COLO829 (cell line): ENCODE measurements at places on chromosomes 5 and 9.

DNA sequence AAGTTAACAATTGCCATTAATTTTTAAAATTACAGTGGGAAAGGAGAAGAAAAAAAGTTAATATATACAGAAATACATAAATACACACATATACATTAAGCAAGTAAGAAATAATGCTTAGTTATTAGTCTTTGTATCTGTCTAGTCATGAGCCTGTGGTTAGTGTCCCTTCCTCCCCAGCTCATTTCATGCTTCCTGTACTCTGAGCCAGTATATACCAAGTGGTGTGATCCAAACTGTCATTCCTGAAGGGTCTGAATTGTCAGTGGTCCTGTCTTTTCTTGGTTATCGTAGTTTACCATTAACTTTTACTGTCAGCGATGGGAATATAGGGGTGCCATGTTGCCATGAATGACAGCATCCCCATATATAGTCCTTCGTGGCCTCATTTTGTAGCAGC lies 24.2 kb upstream of the STOM start:
- DNase-seq, result no peak

DNA sequence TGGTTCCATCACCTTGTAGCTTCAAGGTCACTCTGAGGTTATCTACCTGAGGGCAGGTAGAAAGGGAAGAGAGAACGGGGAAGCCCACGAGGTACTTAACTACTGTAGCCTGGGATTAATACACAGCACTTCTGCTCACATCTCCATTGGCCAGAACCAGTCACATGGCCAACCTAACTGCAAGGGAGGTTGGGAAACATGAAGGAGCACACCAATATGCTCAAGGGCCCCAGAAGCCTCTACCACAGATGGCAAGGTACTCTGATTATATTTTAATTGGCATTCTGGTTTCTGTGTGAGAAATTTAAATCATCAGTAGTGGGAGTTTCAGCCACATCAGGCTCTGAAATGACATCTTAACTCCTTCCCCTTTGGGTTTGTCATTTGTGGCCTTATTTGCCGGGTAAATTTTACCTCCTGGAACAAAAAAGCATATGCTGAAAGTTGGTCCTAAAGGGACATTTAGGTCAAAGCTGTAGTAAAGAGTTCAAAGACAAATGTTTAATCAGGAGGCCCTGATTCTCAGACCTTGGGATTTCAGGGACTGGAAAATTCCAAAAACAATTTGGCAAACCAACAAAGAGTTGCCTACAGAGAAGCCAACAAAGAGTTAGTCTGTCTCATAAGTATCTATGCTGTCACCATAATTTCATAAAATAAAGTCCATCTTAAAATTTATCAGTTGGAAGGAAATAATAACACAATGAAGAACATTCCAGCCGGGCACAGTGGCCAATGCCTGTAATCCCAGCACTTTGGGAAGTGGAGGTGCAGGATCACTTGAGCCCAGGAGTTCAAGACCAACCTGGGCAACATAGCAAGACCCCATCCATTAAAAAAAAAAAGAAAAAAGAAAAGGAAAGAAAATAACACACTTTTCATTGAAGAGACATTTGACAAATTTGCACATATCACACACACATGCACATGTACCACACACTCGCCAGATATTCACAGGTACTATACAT lies 13.8 kb upstream of the MVB12B start:
- DNase-seq, result no peak

DNA sequence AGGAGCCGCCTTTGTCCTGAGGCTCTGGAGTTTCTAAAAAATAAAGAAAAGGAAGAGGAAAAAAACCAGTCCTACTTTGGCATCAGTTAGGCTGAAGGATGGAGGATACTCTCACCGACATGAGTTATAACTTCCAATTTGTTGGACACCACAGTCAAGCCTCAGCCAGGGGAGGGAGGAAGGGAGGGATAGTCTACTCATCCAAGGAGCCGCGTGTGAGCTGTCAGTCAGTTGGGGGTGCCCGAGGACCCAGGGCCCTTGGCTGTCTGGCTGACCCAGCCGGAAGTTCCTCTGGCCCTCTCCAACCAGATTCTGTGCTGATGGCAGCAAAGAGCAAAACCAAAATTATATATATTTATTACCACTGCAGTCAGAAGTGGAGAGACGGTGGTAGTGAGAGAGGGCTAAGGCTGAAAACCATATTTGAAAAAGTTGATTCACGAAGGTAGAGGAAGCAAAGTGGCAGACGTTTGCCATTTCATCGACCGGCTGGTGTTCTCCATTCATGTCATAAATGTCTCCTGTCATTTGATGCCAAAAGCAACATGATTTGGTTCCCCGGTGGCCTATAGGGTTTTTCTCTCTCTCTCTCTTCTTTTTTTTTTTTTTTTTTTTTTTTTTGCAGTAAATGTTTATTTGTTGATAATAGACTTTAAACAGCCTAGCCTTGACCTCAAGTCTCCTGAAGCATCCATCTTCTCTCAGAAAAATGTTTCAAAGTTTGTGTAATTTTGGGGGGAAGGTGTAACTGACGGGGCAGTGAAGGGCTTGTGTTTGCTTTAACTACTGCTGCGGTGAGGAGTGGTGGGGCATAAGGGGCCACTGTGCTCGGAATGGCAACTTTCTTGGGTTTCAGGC lies 7.6 kb downstream of the LMX1B start:
- no peak for DNase-seq

DNA sequence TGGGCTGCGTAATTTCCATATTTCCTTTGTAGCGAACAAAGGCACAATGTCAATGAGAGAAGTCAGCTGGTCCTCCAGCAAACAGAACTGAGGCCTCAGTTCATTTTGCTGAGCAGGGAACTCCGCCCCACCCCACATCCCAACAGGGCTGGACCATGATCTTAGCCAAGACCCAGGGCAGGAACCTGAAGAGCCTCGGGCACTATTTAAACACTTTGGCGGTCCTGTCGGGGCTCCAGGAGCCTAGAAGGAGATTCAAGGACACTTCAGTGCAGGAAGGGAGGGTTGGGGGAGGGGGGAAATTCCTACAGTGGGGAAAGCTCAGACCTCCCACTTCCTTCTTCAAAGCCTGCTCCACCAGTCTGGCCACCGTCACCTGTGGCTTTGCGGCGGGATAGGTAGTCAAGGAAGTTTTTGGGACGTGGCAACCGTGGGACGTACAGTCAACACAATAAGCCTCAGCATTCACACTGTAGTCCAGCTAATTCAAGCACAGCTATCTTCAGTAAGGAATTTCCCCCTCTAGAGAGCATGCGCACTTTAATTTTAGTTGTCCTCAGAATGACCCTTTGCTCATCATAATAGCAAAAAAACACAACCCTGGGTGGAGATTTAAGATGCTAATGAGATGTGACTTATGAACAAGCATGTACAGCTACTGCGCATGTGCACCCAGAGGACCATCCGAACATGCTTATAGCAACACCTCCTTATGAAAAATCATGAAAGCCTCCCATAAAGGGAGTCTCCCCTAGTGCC lies 30.9 kb downstream of the S1PR3 start:
- no peak for DNase-seq

GRCh38 chr9:82880336-82881050 lies 182.4 kb downstream of the RASEF start:
- DNase-seq, result no peak

DNA sequence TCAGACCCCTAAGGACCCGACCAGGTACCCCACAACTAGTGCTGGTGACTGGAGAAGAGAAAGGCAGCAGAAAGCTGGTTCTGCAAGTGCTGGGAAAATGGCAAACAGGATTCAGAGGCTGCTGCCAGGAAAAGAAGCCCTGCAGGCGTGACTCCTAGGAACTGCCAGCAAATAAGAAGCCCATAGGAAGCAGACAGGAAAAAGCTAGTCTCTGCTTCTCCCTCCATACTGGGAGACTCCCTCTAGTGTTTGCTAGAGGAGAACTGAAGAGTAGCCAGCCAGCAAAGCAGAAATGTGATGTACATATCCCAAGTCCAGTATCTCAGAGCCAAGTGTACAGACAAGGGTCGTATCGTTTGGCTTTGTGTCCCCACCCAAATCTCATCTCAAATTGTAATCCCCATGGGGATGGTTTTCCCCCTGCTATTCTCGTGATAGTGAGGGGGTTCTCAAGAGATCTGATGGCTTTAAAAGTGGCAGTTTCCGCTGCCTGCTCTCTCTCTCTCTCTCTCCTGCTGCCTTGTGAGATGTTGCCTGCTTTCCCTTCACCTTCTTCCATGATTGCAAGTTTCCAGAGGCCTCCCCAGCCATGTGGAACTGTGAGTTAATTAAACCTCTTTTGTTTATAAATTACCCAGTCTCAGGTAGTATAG lies 38.1 kb upstream of the TUSC1 start:
- peak; percentile 58 for DNase-seq

- DNase-seq, result no peak
Measured at GRCh38 chr5:14036947-14037346, 92.5 kb upstream of the DNAH5 start.

GRCh38 chr5:128378632-128379031 lies 159.4 kb downstream of the FBN2 start:
- DNase-seq, result no peak

- no peak for DNase-seq
Measured at GRCh38 chr9:68727636-68728035, 22.6 kb downstream of the PIP5K1B start.

DNA sequence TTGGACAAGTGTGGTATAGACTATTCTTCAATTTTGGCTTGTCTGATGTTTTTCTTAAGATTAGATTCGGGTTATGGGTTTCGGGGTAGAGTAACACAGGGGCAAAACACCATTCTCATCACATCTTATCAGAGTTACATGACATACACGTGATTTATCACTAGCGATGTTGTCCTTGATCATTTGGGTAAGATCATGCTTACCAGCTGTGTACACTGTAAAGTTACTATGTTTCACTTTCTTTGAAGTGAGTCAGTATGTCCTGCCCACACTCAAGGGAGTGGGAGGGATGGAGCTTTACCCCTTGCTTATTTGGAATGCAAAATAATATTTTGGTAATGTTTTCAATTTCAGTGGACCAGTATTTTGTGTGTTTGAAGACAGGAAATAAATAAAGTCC lies 101.8 kb upstream of the TAF11L2 start:
- DNase-seq, result no peak

DNA sequence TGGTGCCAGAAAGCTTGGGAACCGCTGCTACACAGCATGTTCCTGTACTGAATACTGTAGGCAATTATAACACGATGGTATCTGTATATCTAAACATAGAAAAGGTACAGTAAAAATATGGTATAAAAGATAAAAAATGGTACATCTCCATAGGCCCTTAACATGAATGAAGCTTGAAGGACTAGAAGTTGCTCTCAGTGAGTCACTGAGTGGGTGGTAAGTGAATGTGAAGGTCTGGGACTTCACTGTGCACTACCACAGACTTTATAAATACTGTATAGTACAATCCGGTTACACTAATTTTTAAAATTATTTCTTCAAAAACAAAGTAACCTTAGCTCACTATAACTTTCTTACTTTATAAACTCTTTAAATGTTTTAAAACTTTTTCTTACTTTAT lies 819.9 kb upstream of the GRAMD2B start:
- no peak for DNase-seq

- no peak for DNase-seq
Measured at GRCh38 chr9:110081395-110081794, 126.6 kb downstream of the C9orf152 start.

DNA sequence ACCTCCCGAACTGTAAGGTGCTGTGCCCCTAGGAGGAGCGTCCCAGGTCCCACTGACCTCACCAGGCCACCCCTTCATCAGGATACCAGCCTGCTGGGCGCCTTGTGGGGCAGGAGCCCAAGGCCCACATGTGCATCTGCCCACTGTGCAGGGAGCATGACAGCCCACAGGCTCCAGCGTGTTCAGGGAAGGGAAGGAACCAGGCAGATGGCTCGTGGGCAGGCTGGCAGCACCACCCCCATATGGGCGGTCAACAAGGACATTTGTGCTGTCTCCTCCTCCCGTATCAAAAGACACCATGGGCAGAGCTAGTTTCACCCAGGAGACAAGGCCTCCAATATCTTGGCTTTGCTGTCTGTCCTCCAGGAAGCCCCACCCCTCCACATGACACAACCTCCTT lies 85.5 kb upstream of the PPP1R26 start:
- no peak for DNase-seq

GRCh38 chr5:147740864-147741263 lies 41.7 kb downstream of the JAKMIP2 start:
- no peak for DNase-seq

GRCh38 chr5:142472306-142472951 lies 147.6 kb upstream of the SPRY4 start:
- DNase-seq, result peak; percentile 62

DNA sequence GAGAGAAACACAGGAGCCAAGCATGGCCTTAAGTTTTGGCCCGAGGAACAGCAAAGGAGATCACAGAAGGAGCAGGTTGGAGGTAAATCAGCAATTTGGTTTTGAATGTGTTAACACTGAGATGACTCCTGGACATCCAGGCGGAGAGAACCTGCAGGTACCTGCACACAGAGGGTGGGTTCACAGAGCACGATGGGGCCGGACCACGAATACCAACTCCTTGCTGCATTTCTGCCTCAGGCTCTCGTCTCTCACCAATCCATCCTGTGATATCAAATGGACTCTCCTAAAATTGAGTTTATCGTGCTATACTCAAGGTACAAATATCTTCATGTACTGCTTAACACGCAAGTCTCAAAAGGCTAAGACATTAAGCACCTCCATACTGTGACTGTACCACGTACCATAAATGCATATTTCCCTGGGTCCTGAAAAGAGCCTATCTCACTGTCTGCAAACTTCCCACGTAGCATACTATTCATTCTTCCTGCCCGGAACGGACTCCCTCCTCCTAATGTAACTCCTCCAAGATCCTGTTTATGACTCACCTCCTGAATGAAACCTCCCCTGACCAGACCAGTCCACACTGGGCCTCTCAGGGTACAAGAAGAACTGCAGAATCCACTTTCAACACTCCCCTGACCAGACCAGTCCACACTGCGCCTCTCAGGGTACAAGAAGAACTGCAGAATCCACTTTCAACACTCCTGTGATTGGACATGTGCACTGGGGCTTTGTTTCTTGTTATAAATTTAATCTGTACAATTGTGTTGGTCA lies 380.8 kb upstream of the RFX3 start:
- peak; percentile 80 for DNase-seq

- DNase-seq, result no peak
Measured at GRCh38 chr9:27622693-27623340, 49.5 kb upstream of the C9orf72 start.

DNA sequence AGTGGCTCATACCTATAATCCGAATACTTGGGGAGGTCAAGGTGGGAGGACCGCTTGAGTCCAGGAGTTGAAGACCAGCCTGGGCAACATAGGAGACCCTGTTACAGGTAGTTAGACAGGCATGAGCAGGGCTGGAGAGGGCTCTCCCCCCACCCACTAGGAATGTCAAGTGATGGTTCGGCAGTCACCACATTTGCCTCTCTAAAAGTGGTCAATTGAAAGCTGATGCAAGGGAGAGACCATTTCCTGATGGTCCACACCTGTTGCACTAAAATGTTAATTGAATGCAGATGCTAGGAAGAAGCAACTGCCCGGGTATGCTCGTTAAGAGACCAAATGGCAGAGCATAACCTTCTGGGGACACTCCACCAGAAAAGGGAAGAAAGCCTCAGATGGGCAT lies 82.7 kb downstream of the SFXN1 start:
- no peak for DNase-seq

DNA sequence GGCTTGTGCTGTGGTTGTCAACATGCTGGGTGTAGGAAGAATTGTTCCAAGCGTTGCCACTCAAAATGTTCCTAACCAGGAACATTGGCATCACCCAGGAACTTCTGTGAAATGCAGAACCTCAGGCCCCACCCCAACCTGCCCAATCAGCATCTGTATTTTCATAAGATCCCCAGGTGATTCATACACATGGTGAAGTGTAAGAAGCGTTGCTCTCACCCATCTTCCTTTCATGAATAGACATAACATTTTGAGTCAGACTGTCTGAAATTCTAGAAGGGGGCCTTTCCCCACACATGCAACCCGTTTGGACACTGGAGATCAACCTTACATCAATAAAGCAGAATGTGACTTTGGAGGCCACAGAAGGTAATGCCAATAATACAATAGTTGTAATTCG lies 9.3 kb upstream of the AFAP1L1 start:
- no peak for DNase-seq
